ENCODE measurements at places on chromosomes 4 and X.

- no peak for DNase-seq
These were observed 3.1 kb upstream of the FGB start for GRCh38 chr4:154559494-154560418.

GRCh38 chr4:79132826-79133225, 193.0 kb downstream of the NAA11 start:
- DNase-seq: no peak

GRCh38 chr4:109811707-109812106, 3.9 kb upstream of the GAR1 start:
- no peak for DNase-seq

DNA sequence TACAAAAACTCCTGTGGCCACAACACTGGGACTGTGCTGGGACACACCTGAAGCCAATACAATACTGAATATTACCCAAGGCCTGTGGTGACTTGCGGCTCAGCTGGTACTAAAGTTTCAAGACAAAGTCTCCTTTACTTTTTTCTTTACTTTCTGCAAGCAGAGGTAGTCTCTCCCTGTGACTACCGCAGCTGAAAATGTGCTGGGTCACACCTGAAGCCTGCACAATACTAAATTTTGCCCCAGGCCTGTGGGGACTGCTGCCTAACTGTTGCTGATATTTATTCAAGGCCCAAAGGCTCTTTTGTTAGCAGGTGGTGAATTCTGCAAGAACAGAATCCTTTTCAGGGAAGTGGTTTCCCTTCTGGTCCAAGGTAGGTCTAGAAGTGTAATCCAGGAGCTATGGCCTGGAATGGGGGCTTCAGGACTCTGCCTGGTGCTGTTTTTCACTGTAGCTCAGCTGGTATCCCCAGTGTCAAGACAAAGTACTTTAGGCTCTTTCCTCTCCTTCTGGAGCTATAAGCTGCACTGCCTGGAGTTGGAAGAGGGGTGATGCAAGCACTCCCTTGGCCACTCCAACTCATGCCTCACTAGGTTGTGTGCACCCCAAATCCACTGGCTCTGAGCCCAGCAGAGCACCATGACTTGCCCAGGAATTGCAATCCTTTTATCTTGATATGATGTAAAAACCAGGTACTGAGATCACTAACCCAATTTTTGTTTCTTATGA, 489.4 kb downstream of the TECRL start:
- DNase-seq: no peak

DNA sequence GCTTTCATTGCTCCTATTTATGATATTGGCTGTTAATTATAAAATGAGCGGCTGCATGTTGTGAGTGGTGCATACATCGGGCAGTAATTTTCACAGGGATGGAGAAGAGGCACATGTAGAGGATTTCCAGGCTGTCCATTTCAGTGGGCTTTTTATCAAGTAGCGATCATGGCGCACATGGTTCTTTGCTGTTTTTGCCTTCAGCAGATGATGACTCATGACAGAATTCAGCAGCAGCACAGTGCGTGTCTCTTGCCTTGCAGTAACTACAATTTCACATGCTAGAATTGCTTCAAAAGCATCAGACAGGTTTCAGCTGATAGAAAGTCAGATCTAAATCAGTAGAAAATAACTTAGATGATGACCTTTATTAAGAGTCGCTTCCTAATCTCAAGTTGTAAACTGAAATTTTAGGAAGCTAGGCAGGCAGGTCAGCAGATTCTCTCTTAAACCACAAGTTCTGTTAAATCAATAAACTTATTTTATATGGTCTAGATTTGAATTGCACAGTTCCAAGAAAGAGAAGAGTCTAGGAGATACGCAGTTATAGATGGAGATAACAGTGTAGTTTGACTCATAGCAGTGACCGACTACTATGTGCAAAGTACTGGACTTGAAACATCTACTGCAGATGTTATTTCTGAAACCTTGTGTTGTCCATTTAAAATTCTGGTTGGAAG, 35.8 kb downstream of the LRP2BP start:
- no peak for DNase-seq

DNA sequence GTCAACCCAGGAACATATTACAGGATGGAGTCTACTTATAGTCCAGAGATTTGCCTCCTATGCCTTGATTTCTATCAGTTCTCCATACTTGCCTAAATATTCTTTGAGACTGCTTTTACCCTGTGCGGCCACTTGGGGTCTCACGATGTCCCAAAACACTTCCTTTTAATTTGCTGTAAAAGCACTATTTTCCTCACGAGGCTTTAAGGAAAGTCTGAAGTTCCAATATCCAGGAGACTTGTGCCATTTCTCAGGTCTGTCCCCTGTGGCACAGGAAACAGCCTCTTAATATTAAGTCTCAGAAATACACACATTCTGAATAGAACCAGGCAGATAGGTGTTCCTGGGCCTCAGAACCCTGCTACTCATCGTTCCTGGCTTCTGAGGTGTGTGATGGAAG, 142.9 kb downstream of the TMEM164 start:
- DNase-seq: no peak

DNA sequence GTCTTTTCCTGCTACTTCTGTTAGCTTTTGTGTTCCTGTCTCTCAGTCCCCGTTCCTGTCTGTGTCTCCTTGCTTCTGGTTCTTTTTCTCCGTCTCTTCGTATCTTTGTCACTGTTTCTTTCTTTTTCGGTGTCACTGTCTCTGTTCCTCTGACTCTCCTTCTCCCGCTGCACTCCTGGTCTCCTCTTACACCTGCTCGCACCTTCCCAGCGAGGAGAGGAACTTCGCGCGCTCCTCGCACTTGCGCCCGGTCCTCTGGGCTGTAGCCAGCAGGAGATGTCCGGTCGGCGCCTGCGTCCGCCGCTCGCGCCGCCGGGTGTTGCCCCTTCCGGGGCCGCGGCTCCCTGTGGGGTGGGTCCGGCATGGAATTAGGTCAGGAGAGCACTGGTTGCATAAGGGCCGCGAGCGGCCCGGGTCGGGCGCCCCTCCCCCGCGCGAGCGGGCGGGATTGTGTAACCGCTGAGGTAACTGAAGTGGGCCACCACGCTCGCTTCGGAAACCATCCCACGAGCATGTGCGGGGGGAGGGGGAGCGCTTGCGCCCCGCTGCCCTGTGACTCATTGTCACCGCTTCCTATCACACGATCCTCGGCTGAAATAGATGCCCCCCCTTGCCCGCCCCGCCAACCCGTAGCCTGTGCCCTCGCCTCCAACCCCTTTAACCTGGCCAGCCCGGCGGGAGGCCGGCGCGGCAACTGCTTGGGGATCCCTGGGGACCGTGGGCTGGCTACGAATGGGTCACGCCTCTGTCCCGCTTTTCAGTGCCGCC, 1.6 kb downstream of the LONRF3 start:
- DNase-seq: peak; percentile 57

DNA sequence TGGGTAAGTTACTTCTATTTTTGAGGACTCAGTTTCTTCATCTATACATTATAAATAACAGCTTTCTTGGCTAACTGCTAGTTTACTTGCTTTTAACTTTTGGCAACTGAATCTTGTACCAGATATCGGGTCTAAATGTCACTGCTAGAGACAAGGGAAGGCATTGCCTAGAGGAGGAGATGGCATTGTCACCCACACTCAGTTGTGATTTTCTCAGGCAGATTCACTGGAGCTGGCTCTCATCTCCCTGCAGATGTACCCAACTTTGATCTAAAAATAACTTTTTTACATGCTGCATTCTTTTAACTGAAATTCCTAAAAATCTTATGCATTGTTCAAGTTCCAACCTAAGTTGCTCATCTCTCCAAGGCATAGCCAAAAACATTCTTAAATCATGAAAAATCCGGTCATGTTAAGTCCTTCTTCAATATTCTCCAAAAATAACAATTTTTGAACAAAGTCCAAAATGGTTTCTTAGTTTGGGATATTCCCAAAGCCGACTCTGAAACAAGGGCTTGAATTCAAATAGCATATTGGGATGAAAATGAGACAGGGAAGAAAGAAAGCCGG, 469.0 kb upstream of the BOD1L1 start:
- no peak for DNase-seq

- DNase-seq: no peak
These were observed 30.9 kb downstream of the RNF212 start for GRCh38 chr4:1082215-1083182.

- no peak for DNase-seq
These were observed 199.4 kb upstream of the TRAM1L1 start for GRCh38 chr4:117284736-117285135.

DNA sequence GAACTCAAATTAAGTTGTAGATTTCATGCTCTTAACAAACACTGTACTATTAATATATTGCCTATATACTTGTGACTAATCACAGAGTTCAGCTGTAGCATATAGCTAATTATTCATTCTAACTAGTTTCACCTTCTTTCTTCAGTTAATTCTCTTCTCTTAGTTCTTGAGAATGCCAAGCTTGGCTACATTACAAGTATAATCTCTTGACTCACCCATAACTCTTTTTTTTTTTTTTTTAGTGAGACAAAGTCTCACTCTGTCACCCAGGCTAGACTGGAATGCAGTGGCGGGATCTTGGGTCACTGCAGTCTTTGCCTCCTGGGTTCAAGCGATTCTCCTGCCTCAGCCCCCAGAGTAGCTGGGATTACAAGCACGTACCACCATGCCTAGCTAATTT, 5.4 kb downstream of the KLHL5 start:
- DNase-seq: no peak

- no peak for DNase-seq
These were observed 419.3 kb upstream of the SLIT2 start for GRCh38 chr4:19832411-19832810.

DNA sequence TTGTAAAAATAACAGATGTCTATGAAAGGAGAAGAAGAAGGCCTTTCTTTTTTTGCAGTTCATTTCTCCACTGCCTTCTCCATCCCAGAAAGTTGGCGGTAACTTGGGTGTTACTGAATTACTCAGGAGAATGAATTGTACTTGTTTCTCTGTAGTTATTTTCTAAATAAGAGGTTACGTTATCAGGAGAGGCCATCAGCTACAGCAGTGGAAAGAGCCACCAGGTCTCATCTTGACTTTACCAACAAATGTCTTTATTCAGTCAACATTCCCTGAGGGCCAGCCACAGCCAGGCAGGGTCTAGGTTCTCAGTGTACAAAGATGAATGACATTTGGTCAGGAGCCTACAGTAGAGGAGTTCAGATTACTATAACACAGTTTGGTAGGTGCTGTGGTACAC, 8.1 kb downstream of the HADH start:
- no peak for DNase-seq

DNA sequence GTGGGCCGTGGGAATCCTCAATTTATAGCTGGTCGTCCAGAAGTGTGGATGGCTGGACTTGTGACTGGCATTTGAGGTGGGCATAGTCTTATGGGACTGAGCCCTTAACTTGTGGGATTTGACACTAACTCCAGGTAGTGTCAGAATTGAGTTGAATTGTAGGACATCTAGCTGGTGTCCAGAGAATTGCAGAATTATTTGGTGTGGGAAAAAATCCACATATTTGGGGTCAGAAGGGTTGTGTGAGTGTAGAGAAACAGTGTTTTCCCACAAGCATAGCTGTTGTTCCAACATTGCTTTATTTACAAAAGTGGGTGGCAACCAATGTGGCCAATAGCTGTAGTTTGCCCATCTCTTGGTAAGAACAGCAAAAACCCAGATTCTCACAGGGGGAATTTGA, 91.3 kb downstream of the MOSPD2 start:
- no peak for DNase-seq

GRCh38 chr4:36477861-36478260, 196.4 kb downstream of the DTHD1 start:
- DNase-seq: no peak

DNA sequence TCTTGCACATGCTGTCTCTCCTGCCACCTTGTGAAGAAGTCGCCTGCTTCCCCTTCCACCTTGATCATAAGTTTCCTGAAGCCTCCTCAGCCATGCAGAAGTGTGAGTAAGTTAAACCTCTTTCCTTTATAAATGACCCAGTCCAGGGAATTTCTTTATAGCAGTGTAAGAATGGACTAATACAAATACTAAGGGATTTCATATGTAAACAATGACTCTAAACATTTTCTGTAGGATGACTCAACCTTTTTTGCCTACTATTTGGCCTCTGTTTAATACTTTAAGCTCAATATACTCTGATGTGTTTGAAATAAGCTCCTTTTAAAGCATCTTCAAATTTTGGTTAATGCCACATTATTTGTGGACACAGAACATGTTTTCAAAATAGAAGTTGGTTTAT, 813.5 kb upstream of the SLIT2 start:
- no peak for DNase-seq

DNA sequence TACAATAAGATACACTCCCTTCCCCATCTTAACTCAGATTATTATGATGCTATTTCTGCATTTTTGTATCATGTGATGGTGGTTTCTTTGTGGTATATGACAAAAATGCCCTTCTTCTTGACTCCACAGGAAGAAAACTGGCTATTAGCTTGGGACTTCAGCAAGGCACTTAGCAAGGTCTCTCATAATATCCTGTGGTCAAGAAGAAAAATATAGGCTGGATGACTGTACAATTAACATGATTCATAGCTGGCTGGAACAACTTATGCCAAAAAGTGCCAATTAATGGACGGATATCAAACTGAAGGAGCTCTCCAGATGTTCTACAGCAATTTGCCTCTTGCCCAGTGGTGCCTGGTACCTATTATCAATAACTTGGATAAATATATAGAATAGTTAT, 2.3 kb upstream of the MID1IP1 start:
- DNase-seq: no peak

GRCh38 chr4:153151535-153152455, 52.4 kb upstream of the TRIM2 start:
- no peak for DNase-seq

- no peak for DNase-seq
These were observed 57.5 kb upstream of the FAM47C start for GRCh38 chrX:36950495-36951253.

DNA sequence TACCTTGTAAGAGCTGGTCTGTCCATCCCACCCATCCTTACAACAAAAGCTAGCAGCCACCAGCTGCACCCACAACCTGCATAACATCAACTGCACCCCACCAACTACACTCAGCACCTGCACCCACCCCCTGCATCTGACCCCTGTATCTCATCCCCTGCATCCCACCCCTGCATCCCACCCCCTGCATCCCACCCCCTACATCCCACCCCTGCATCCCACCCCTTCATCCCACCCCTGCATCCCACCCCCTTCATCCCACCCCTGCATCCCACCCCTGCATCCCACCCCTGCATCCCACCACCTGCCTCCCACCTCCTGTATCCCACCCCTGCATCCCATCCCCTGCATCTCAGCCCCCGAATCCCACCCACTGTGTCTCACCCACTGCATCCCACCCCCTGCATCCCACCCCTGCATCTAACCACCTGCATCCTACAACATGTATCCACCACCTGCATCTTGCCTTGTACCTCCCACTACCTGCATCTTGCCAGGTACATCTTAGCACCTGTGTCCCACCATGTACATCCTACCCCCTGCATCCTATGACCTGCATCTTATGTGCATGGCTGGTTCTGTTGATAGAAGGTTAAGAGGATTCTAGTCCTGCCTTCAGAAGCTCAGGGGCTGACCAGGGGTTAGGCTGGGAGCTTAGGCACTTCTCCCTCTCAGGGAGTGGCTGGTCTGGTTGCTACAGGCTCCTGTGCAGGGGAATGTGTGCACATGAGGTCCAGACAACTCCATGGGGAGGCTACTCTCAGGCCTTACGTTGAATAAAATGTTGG, 9.4 kb downstream of the TMEM271 start:
- DNase-seq: no peak

Data from activated CD8-positive, alpha-beta memory T cell treated with anti-CD3 and anti-CD28 coated beads for 1 hour (primary cell).